ENCODE measurements at places on chromosomes 1 and 21.

DNA sequence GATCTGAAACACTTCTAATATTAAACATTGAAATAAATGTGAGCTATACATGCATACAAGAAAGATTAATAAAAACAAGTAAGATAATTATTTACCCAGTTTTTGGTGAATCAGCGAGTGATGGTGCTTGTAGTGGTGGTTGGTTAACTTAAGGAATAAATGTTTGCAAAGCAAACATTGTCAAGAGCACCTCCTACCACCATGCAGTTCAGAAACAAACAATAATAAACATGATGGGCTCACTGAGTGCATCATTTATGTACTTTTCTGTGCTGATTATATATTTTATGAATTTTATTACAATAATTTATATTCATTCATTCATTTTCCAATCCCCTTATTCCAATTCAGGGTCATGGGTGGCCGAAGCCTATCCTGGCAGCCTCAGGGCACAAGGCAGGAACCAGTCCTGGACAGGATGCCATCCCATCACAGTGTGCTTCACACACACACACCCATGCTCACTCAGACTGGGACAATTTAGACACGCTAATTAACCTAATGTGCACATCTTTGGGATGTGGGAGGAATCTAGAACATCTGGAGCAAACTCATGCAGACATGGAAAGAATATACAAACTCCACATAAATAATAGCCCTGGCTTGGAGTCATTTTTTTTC is 57.8 kb downstream of the ZMYM4 start:
- DNase-seq, result no peak

DNA sequence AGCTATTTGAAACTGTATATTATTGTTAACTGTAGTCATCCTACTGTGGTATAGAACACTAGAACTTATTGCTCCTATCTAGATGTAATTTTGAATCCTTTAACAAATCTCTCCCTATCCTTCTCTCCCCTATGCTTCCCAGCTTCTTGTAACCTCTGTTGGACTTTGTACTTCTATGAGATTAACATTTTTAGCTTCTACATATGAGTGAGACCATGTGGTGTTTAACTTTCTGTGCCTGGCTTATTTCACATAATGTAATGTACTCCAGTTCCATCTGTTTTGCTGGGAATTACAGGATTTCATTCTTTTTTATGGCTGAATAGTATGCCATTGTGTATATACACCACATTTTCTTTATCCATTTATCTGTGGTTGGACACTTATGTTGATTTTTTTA is 64.5 kb upstream of the KIAA1614 start:
- no peak for DNase-seq

GRCh38 chr1:242456726-242457269 is 67.7 kb downstream of the PLD5 start:
- no peak for DNase-seq

DNA sequence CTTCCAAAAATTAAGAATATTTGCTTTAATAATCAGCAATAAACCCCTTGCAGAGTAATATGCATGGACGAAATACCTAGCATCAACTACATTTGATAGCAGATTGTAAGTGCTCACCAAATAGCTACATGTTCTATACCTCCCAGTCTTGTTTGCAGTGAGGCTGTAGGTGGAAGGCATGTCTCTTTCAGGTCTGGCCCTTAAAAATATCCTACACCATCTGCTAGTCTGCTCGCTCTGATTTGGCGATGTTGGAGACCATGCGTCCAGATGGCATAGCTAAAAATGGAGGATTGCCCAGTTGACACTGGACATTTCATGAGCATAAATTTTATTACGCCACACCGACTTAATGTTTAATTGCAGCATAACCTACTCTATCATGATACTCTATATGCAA is 47.1 kb downstream of the SSX2IP start:
- DNase-seq, result no peak

- DNase-seq, result no peak
Observed at GRCh38 chr1:85504417-85504816, 39.5 kb upstream of the DDAH1 start.

DNA sequence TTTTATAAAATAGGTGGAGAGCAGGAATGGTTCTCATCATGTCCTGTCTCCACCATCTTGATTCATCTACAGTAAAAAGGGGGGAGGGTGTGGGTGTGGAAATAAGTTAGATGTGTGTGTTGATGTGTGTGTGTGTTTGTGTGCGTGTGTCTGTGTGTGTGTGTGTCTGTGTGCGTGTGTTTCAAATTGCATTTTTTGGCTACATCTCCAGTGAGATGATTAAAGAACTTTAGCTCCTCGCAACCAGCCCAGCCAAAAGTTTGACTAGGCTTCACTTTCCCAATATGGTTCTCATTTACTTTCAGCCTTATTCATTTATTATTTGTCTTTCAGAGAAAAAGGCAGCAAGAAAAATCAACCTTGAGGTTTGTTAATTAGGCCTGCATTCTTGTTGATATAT is 14.7 kb upstream of the HAO2 start:
- DNase-seq, result no peak

GRCh38 chr1:9766759-9767442 is 56.9 kb downstream of the CLSTN1 start:
- no peak for DNase-seq

DNA sequence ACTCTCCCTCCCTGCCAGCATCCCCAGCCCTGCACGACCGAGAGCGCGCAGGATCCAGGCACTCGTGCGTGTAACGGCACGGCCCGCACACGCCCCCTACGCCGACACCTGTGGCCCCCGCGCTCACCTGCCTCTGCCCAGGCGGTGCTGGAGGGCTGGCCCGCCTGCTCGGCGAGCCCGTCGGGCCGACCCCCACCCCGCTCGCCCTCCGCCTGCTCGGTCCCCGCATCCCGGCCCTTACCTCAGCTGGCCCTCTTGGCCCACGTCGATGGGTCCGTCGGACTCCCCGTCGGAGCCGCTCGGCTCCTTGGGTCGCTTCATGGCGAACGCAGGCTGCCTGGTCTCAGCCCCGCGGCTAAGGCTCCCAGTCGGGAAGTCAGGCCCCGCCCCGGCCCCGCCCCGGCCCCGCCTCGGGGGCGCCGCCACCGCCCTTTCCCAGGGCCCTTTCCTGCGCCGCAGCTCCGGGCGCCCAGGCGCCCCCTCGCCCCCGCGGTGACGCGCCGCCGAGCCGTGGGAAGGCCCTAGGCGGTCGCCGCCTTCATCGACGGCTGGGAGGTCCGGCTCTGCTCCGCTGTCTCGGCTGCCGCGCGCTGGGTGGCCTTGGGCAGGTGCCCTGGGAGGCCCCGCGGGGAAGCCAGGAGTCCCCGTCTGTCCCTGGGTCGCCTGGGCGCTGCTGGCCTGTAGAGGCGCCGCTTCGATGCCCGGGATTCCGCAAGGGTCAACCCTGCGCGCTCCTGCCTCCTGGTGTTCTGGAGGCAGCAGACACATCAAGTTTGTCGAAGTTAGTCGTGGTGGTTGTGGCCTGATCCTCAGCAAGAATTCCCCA is at the start of gene HEYL:
TSS of gene HEYL (minus strand) at position 339 of the 826 bp plus-strand sequence. CDS start at position 321, 18 bp downstream.
- DNase-seq, result peak; percentile 26

DNA sequence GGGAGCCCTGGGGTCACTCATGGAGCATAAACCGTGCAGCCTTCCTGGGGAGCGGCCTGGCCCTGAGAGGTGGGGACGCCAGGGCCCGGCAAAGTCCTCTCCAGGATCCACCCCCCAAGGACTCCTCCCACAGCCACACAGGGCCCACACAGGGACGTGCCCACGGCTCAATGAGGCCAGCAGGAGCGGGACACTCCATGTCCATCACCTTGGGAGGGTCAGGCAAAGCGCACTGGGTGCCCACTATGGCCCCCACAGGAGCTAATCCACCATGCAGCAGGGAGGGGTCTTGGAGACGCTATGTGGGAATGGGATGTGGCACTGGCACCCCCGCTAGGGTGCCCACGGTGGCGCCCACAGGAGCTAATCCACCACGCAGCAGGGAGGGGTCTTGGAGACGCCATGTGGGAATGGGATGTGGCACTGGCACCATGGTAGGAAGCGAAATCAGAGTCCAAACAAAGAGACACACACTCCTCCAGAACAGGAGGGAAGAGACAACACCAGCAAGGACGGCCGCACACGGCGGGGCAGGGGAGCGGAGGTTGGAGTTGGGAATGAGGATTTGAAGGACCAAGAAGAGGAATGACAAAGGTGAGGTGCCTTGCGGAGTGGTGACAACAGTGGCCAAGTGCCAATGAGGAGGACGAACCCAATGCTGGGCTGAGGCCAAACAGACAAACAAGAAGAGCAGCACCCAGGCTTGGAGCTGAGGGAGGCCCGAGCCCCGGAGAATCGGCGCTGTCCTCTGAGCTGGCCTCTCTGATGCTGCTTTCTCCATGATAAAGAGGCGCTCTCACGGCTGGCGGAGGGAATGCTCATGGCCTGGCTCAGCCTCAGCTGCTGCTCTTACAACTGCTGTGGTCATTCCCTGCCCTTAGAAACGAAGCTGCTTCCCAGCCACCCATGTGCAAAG is 18.1 kb upstream of the SLC19A1 start:
- DNase-seq, result no peak

DNA sequence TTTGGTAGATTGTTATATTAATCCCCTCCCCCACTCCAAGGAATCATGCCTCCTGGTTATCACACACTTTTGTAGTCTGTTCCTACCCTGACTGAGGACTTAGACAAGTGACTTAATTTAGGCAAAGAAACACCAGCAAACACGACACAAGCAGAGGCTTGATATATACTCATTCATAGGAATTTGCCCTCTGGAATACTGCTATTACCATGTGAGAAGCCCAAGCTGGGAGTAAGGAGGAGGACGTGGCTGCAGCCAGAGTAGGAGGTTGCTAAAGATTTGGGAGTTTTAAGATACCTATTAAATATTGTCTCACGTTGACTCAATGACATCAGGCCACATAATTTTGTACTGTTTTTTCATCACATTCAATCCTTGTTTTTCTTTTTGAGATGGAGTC is 100.2 kb downstream of the LRRC53 start:
- DNase-seq, result no peak

DNA sequence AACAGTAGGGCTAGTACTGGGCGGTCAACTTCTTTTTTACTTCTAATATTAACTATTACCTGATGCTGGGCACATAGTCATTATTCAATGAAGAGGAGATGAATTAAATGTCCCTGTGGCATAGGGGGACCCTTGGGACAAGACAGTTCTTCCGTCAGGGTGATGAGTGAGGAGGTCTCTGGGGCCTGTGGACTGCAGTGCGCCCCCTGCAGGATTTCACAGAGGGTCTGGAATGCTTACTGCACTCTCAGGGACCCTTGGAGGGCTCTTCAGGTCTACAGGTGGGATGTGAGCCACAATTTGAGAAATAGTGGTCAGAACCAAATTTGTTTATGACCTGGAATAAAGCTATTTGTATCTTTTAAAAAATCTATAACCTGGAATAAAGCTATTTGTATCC is 149.4 kb downstream of the FAM78B start:
- DNase-seq, result no peak
